Epithelial cell of proximal tubule (primary cell): ENCODE measurements at places on chromosomes 4 and X. TPM values are rescaled to one million over a fixed set of nuclear protein-coding genes. Genes with fewer than 3 reads are reported as not detected.

GRCh38 chr4:76639288-76639687, 204.3 kb downstream of the SHROOM3 start:
- peak; percentile 42 for DNase-seq

Gene PCDH18
- total RNA-seq, result 0.29 and 1.5 TPM in 2 replicates

GRCh38 chr4:93731456-93731855, 97.1 kb upstream of the ATOH1 start:
- no peak for DNase-seq

DNA sequence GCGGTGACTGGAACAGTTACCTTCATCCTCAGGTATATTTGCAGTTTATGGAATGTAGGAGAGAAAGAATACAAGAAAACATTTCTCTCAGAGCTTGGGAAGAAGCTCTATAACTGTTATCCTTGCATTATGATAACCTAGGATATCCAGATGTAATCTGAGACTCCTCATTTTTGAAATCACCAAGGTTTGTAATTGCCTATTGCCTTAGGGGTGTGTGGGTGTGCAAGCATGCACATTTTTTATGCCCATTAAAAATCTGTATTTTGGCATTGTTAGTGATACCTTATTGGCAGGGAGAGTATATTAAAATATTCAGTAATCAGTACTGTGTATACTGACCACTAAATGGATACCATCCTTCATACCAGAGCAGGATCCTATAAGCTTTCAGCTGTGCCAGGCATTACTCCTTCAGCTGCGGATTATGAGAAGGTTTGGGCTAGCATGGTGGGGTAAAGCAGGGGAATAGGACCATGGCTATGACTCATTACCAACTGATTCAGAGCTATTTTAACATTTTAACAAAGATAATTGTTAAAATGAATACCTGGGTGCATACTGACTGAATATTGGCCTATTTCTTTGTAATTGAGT, 8.3 kb downstream of the SEC24B start:
- DNase-seq, result no peak

DNA sequence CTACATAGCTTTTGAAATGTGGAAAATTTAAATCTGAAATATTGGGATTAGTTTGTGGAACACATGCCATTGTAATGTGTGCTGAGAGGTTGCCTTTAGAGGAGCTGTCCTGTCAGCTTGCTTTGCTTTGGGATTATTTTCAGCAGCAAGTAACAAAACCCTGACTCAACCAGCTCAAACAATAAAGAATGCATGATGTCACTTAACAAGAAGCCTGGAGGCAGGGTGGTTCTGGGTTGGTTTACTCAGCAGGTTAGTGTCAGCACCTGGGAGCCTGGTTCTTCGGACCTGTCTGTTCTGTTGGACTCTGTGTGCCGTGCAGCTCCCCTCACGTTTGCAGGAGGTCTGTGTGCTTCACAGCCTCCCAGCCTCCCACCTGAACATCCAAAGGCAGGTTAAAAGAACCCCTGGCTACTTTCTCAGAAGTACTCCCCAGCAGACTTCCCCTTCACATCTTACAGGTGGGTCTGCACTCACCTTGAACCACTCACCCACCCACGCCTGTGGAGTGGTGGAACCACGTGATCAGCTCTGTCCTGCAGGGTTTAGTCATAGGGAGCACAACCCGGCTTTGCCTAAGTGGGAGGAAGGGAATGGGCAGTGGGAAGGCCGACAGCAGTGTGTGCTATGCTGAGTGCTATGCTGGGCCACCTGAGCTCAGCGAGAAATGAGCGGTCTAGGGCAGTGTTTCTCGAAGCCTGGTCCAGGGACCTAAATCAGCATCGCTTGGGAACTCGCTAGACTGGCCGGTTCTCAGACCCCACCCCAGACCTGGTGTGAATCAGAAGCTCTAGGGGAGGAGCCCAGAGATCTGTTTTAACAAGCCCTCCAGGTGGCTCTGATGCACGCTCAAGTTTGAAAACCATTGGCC, 20.4 kb downstream of the TMEM131L start:
- DNase-seq, result peak; percentile 76

- DNase-seq, result no peak
Measured at GRCh38 chr4:85430697-85431096, 44.3 kb upstream of the ARHGAP24 start.

Gene CDX4
- total RNA-seq, result not detected in 2 replicates

GRCh38 chrX:20373063-20373462, 106.4 kb upstream of the RPS6KA3 start:
- no peak for DNase-seq

- DNase-seq, result no peak
Measured at GRCh38 chr4:138320030-138320429, 77.9 kb upstream of the SLC7A11 start.

DNA sequence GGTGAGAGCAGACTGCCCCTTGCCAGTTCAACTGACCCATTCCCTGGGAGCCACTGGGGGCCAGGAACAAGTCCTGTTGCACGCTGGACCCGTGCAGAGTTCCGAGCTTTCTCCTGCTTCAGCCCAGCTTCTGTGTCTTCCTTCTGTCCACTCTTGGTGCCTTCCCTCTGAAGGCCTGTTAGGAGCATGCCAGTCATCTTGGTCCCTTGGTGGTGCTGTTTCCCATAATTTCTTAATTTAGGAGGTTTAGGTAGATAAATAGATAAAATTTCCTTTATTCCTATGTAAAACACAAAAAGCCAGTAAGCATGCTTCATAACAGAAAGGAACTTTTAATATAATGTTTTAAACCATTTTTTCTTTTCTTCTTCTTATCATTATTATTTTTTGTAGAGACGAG, 672.7 kb downstream of the CCSER1 start:
- no peak for DNase-seq

- no peak for DNase-seq
Measured at GRCh38 chrX:125266153-125266660, 53.5 kb upstream of the TEX13C start.

DNA sequence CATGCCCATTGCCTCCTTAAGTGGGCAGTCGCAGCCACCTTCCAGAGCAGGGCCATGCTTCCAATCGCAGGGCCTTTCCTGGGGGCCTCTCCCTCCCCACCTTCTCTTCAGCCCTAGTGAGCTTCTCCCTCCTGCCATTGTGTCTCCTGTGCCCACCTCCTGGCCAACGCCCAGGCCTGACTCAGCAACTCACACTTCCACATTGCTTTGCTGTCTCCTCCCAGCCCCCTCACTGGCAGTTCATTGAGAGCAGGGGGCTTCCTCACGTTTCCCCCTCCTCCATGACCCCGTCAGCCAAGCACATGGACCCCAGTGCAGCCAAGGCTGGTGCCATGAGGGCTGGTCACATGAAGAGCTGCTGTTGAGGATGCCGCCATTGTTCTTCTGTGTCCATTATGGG, 25.9 kb downstream of the HTRA3 start:
- no peak for DNase-seq

DNA sequence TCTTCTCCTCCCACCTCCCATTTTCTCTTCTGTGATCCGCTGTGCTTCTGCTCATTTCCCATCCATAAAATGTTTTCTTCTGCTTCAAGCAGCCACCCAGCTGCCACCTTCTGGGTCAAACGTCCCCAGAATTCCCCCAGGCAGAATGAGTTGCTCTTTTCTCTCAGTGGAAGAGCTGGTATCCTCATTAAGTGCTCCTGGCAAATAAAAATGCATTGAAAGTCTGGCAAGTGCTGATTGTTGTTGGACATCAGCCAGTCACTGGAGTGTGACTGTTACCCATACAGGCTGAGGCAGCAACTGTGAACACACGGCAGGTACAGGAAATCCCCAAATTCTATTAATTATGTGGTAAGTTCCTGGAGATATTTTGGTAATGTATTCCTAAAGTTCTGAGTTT, 52.6 kb downstream of the LIMCH1 start:
- DNase-seq, result peak; percentile 80

Gene MAGEC3
- total RNA-seq, result not detected in 2 replicates

- DNase-seq, result no peak
Measured at GRCh38 chr4:144902614-144903013, 195.4 kb downstream of the ANAPC10 start.

DNA sequence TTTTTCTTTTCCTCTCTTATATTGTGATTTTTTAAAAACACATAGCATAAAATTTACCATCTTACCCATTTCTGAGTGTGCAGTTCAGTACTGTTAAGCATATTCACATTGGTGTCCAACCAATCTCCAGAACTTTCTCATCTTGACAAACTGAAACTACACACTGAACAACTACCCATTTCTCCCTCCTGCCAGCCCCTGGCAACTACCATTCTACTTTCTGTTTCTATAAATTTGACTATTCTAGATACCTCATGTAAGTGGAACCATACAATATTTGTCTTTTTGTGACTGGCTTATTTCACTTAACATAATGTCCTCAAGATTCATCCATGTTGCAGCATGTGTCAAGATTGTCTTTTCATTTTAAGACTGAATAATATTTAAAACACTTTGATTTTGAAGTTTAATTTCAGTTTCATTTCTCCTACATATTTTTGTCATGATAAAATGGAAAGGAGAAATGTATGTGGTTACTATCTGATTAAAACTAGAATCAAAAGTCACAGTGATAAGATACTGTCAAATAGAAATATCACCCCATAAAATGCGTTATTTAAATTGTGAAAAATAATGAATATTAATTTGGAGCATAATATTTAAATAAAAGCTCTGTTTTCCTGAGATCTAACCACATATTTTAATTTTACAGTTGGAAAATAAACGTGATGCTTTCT, 122.8 kb downstream of the DIPK2B start:
- DNase-seq, result no peak

DNA sequence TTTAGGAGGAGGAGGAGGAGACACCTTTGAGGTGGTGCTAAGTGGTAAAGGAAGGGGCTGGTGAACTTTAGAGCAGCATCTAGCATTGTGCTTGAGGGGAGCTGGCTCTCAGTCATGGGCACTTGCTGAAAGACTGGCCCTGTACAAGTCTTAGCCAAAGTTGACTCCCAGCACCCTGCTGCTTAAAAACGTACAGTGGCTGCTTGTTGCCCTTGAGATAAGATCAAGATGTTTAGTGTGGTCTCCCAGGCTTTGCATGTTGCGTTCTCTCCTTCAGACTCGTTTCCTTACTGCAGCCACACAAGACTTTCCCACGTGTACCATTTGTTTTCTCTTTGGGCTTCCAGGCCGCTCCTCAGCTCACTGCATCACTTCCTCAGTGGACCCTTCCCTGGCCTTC, 1.8 kb downstream of the MED28 start:
- DNase-seq, result no peak

DNA sequence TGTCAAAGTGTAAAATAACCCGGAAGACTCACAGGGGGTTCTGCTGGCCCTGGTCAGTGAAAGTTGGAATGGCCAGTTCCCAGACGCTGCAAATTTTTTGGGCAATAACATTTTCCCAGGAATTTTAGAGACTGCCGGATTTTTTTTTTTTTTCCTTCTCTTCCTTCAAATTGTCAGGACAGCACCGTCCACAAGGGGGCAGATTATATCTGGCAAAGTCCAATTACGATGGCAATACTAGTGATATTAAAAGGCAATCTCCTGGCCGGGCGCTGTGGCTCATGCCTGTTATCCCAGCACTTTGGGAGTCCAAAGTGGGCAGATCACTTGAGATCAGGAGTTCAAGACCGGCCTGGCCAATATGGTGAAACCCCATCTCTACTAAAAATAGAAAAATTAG, 20.5 kb downstream of the SLC25A5 start:
- DNase-seq, result no peak

Gene PHEX
- total RNA-seq, result 0.07 and 0.29 TPM in 2 replicates

Gene PCYT1B
- 0.12 and 3.5 TPM in 2 replicates for total RNA-seq

- no peak for DNase-seq
Measured at GRCh38 chr4:7839856-7840255, 99.8 kb downstream of the AFAP1 start.

DNA sequence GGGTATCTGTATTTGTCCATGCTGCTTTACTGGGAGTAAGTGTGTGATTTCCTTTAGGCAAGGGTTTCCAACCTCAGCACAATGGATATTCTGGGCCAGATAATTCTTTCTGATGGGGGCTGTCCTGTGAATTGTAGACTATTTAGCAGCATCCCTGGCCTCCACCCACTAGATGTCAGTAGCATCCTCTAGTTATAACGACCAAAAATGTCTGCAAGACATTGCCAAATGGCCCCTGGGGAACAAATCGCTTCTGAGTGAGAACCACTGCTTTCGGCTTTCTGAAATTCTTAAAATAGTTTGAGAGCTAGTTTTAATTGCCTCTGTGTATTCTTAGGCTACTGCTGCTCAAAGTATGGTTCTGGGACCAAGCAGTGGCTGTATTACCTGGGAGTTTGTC, 81.2 kb upstream of the GPM6B start:
- no peak for DNase-seq

Gene CLDN2
- total RNA-seq, result 0.06 TPM in 1 of 2 replicates, not detected in the other

- DNase-seq, result no peak
Measured at GRCh38 chr4:39227906-39228305, 45.6 kb downstream of the WDR19 start.

Gene CT45A10
- total RNA-seq, result not detected in 2 replicates

Gene TMEM156
- total RNA-seq, result 2.3 and 9.1 TPM in 2 replicates

Gene SSX4
- total RNA-seq, result not detected in 2 replicates

Gene TRAM1L1
- total RNA-seq, result 2.5 and 2.7 TPM in 2 replicates

DNA sequence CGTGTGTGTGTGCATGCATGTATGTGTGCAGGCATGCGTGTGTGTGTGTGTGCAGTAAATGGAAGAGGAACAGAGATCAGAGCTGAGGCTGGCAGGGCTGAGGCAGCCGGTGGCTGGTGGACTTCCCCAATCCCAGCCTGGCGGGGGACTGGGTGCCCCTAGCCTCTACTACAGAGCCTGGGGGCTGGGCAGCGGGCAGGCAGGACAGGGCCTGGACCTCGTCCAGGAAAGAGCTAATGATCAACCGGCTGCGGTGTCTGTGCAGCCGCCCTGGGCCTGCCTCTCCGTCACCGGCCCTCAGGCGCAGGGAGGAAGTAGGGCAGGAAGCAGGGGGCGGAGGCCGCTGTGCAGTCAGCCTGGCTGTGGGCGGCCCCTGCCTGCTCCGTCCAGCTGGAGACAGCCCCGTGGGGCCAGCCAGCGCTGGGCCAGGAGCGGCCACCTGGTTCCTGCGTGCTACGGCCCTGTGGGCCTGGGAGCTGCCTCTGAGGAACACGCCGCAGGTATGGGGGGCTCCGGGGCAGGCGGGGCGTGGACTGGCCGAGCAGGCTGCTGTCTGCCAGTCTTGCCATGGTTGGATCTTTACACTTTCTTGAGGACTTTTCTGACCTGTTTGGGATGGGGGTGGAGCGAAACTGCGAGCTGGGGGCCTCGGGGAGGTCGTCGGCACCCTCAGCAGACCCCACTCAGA, at the start of gene SH3TC1:
SH3TC1 (plus strand) TSS at position 385 of the 688 bp plus-strand sequence. CDS start 5,905 bp downstream, outside the sequence.
- peak; percentile 39 for DNase-seq

DNA sequence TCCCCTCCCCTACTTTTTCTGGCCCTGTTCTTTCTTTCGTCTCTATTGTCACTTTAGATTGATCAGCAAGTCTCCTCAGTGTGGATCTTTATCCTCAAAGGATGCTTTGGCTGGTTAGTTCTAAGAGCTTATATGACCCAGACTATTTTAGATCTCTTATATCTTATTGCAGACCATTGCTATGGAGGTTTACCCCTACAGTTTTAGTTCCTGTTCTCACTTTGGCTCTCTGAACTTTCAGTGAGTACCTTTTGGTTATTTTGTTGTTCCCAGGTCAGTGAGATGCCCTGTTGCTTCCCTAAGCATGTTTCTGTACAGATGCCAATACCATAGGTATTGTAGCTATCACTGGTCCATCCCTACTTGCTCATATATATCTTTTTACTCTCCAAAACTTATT, 24.0 kb upstream of the MED14 start:
- no peak for DNase-seq

Gene RTL5
- total RNA-seq, result 0.86 and 0.94 TPM in 2 replicates

DNA sequence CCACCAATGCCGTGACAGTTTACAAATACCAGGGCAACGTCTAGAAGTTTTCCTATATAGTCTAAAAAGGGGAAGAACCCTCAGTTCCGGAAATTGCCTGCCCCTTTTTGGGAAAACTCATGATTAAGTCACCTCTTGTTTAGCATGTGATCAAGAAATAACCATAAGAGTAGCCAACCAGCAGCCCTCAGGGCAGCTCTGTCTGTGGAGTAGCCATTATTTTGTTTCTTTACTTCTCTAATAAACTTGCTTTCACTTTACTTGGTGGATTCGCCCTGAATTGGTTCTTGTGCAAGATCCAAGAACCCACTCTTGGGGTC, 20.0 kb upstream of the HOPX start:
- DNase-seq, result no peak
